ENCODE measurements at places on chromosomes 2 and 18.

DNA sequence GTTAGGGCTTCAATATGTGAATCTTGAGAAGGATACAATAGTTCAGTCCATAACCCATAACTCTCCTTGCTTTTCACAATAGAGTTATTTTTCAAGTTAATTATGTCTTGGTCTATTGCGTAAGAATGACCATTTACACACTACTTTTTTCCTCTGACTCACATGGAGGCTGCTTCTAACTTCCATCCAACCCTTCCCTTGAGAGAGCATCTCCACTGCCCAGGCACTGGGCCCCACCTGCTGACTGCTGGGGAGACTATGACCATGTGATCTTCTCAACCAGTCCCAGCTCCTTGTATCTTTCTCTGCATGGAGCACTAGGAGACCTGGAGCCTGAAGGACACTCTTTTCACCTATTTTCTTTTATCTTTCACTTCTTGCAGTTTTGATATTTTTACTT, 251.5 kb downstream of the GPD2 start:
- no peak for DNase-seq

GRCh38 chr2:70047451-70047850, 39.8 kb upstream of the PCBP1 start:
- DNase-seq, result no peak

GRCh38 chr18:44988821-44989587, 308.3 kb downstream of the SETBP1 start:
- no peak for DNase-seq

DNA sequence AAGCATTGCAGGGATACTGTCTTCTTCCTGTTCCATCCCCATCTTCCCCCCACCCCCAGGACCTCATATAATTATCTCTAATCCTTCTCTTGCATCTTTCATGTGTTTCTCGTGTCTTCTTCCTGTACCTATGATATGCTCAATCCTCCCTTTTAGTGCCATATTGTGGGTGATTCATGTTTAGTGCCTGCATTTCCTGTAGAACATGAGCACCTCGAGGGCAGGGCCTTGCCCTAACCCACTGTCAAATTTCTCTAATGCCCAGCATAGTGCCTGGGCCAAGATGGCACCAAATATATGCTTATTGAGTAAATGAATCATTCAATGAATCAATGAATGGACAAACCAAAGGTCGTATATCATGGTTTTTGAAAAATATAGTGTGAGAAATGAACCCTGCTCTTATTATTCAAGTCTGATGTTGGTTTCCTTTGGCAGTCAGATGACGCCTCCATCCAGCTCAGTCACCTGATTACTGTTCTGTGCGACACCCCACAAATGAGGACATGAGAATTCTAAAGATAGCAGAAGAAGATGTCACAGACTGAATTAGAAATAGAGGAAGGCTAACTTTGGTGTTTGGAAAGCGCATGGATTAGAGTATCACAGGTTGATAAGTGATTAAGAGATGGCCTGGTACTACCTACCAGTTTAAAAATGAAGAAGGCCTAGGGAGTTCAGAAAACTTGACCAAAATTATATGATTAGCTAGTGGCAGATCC, 278.4 kb downstream of the PRKCE start:
- DNase-seq, result no peak

All from astrocyte of the hippocampus (primary cell).